ENCODE measurements at places on chromosomes 4 and X.

DNA sequence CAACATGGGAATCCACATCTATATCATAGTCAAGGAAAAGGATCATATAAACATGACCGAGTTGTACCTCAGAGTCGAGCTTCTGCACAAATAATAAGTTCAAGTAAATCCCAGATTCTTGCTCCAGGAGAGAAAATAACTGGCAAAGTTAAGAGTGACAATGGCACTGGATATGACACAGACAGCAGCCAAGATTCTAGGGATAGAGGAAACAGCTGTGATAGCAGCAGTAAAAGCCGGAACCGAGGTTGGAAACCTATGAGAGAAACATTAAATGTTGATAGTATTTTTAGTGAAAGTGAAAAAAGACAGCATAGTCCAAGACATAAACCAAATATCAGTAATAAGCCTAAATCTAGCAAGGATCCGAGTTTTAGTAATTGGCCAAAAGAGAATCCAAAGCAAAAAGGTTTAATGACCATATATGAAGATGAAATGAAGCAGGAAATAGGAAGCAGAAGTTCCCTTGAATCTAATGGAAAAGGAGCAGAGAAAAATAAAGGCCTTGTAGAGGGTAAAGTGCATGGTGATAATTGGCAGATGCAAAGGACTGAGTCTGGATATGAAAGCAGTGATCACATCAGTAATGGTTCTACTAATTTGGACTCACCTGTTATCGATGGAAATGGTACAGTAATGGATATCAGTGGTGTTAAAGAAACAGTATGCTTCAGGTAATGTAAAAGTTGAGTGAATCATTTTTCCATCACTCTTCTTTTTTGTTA is 50.4 kb downstream of the FABP2 start:
- DNase-seq = no peak

GRCh38 chr4:70183168-70183939 is 12.2 kb upstream of the ODAM start:
- DNase-seq = no peak

DNA sequence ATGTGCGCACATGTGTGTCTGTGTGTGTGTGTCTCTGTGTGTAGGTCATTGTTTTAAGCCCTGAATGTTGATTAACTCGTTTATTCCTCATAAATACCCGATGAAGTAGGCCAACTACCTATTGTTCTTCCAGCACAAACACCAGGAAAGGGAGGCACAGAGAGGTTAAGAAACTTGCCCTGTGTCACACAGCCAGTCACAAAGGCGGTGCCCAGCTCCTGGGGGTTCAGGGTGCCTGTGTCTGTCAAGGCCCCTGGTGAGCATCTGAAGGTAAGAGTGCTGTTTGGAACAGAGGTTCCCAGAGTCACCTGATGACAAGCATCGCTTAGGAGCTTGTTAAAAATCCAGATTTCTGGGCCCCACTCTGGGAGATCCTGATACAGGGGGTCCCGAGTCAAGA is 18.0 kb upstream of the SH3TC1 start:
- DNase-seq = no peak

GRCh38 chrX:28649541-28649940 is 62.3 kb downstream of the IL1RAPL1 start:
- DNase-seq = no peak

- DNase-seq = no peak
Measured at GRCh38 chr4:80619070-80619674, 283.6 kb downstream of the CFAP299 start.

- DNase-seq = no peak
Measured at GRCh38 chr4:146275370-146275769, 61.0 kb downstream of the REELD1 start.

DNA sequence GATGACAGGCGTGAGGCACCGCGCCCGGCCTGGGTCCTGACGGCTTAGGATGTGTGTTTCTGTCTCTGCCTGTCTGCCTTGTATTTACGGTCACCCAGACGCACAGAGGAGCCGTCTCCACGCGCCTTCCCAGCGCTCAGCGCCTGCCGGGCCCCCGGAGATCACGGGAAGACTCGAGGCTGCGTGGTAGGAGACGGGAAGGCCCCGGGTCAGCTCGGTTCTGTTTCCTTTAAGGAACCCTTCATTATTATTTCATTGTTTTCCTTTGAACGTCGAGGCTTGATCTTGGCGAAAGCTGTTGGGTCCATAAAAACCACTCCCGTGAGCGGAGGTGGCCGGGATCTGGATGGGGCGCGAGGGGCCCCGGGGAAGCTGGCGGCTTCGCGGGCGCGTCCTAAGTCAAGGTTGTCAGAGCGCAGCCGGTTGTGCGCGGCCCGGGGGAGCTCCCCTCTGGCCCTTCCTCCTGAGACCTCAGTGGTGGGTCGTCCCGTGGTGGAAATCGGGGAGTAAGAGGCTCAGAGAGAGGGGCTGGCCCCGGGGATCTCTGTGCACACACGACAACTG is 1.3 kb downstream of the SHOX start:
- DNase-seq = no peak

- DNase-seq = no peak
Measured at GRCh38 chr4:40719008-40719623, 30.6 kb upstream of the NSUN7 start.

- DNase-seq = no peak
Measured at GRCh38 chr4:72055566-72055965, 23.8 kb downstream of the NPFFR2 start.

DNA sequence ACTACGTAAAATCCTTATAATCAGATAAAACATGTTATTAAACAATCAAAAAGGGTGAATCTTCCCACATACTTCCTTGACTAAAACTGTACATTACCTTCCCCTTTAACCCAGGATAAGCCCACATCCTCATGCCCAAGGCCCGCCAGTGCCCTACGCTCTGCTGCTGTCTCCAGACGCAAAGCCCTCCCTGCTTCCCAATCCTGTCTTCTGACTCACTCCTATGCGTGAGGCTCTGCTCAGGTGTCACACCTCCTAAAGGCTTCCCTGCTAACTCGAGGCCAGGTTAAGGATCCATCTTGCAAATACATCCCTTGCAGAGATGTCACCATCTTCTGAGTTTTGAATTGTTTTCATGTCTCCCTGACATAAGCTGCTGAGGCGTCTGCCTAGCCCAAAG is 61.6 kb downstream of the STX18 start:
- DNase-seq = no peak

DNA sequence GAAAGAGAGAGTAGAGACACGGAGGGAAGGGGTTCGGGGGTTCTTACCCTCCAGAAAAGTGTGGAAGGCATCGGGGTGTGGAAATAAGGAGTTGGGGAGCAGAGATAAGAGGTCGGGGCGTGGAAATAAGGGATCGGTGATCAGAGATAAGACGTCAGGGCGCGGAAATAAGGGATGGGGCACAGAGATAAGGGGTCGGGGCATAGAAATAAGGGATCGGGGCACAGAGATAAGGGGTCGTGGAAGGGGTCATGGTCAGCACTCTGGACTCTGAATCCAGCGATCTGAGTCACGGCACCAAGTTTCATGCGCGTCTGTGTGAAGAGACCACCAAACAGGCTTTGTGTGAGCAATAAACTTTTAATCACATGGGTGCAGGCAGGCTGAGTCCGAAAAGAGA is 119.1 kb downstream of the PCDH10 start:
- no peak for DNase-seq

- no peak for DNase-seq
Measured at GRCh38 chr4:6059375-6059805, 41.2 kb upstream of the C4orf50 start.

- DNase-seq = no peak
Measured at GRCh38 chrX:108186811-108187210, 95.2 kb downstream of the ATG4A start.

- DNase-seq = no peak
Measured at GRCh38 chr4:10074767-10075105, 41.9 kb downstream of the WDR1 start.

DNA sequence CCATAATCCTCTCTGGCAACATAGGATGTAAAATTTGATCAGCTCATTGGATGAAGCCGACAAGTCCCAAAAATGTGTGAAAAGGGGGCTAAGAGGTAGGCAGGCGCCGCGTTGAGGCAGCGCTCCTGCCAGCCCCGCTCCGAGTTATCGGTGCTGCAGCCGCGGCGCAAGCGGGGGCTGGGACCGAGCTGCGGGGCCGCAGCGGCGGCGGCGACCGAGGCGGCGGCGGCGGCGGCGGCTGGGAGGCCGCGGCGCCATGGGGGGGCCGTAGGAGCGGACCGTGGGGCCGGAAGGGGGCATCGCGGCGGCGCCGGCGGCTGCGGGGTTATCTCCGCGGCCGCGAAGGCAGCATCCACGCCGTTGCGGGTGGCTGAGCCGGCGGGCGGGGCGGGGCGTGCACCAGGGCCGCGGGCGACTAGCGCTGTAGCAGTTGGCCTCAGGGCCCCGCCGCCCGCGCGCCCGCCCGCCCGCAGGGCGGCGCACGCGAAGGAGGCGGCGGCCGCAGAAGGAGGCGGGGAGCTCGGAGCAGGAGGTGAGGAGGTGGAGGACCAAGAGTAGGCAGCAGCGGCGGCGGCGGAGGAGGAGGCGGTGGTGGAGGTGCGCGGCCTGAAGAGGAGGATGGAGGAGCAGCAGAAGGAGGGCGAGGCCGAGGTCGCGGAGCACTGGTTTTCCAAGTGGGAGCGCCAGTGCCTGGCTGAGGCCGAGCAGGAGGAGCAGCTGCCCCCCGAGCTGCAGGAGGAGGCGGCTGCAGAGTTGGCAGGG is 126.0 kb upstream of the CXorf66 start:
- DNase-seq = no peak

Measured in stimulated activated CD8-positive, alpha-beta memory T cell treated with anti-CD3 and anti-CD28 coated beads, Interleukin-15, amount 100 ng/mL, for 24 hours (primary cell).